Neural crest cell (in vitro differentiated cells): ENCODE measurements at places on chromosomes 13 and 19. TPM values are rescaled to one million over a fixed set of nuclear protein-coding genes. Genes with fewer than 3 reads are reported as not detected.

- H3K4me3 ChIP-seq, result no peak overlapping the region
- H3K27ac ChIP-seq, result no peak overlapping the region
- H3K4me1 ChIP-seq, result peaks cover 8% of the 10 kb centered on the region
- peaks cover 10% of the 10 kb centered on the region for H3K27me3 ChIP-seq
- no peaks in the 10 kb centered on the region for H3K36me3 ChIP-seq
Measured at GRCh38 chr19:44799627-44800346, 9.1 kb upstream of the BCAM start.

The ZNF667 gene
- not detected in 2 replicates for total RNA-seq

DNA sequence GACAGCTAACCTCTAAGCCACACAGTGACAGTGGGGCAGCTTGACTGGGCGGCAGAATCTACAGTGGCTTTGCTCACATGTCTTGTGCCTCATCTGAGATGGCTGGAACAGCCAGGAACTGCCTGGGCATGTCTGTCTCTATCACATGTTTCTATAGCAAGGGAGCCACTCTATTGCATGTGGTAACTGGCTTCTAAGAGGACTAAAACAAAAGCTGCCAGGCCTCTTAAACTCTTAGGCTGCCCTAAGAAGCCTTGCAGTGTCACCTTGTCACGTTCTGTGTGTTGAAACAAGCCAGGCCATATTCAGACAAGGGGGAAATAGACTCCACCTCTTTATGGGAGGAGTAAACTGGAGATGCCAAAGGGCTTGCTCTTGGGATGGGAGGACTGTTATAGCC lies 122.9 kb upstream of the MAB21L1 start:
- H3K27ac ChIP-seq, result no peak overlapping the region
- no peak overlapping the region for H3K4me3 ChIP-seq
- H3K36me3 ChIP-seq, result no peaks in the 10 kb centered on the region
- DNase-seq, result no peak
- H3K4me1 ChIP-seq, result peaks cover 9% of the 10 kb centered on the region

DNA sequence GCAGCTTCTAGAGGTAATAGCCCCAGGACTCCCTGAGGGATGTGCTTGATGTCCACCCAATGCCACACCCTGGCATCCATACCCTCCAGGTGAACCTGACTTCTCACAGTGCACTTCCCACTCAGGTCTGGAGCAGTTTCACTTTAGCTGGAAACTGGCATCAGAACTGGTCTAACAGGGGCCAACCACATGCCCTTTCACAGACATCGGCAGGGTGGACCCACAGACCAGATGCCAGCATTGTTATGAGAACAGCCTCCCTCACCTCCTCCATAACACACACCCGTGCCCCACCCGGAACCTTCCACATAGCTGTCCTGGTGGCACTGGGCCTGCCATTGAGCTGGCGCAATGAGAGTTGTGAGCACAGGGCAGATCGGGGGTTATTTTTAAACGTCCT lies 77.4 kb upstream of the GPR12 start:
- no peak overlapping the region for H3K27ac ChIP-seq
- no peak overlapping the region for H3K4me3 ChIP-seq
- H3K27me3 ChIP-seq, result peaks cover 4% of the 10 kb centered on the region

DNA sequence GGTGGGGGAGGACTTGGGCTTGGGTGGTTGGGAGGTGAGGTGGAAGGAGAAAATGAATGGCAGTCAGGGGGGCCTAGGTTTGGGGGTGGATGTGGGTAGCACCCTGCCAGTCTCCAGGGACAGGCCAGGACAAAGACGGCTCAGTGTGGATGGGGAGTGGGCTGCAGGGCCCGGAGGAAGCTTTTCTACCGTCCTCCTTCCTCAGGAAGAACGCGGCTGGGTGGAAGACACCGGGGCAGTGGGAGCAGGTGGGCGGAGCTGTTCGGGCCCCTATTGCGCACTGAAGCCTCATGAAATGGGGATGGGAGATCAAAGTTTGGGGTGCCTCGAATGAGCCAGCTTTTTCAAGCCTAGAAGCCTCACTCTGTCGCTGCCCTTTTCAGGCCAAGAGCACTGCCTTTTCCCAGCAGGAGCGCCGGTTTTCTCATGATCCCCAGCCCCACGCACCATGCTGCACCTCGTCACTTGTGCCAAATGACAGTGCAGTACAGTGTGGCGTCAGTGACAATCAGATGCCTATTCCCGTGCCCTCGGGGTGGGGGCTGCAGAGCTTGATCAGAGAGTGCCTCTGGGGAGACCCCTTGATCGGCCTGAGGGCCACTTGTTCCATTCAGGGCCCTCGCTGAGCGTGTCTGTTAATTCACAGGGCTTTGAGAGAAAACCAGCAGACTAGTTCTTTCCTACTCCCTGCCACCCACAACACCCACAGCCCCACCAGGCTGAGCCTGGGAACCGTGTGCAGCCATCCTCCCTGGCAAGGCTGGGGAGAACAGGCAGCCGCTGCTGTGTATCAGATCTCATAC lies 1.5 kb downstream of the CALM3 start:
- H3K27ac ChIP-seq, result peak overlapping the region; percentile 81
- no peaks in the 10 kb centered on the region for H3K27me3 ChIP-seq
- H3K4me3 ChIP-seq, result peak overlapping the region; percentile 100
- no peak for DNase-seq

DNA sequence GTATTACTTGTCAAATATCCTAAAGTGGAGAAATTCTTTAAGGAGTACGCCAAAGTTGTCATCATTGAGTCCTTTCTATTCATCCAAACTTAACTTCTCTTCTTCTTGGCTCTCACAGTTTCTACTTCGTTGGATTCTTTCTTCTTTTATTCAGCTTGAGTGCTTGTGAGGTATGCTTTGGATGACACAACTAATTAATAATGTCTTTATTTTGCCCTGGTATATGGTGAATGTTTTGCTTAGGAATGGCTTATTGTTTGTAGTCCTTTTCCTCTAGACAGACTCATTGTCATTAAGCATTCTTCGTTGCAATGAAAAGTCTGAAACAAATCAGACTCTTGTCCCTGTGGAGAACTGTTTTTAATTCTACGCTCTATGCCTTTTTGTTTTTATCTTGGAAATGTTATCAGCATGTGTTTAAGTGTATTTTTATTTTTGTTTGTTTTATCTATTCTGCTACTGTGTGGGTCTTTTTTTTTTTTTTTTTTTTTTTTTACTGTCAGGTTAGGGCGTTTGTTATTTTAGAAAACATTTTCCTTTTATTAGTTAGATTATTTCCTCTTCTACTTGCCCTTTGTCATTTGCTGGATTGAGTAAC lies 471.5 kb downstream of the GPC6 start:
- H3K4me1 ChIP-seq, result peaks cover 6% of the 10 kb centered on the region
- H3K27ac ChIP-seq, result no peak overlapping the region
- no peaks in the 10 kb centered on the region for H3K27me3 ChIP-seq
- peaks cover 3% of the 10 kb centered on the region for H3K36me3 ChIP-seq
- DNase-seq, result no peak

DNA sequence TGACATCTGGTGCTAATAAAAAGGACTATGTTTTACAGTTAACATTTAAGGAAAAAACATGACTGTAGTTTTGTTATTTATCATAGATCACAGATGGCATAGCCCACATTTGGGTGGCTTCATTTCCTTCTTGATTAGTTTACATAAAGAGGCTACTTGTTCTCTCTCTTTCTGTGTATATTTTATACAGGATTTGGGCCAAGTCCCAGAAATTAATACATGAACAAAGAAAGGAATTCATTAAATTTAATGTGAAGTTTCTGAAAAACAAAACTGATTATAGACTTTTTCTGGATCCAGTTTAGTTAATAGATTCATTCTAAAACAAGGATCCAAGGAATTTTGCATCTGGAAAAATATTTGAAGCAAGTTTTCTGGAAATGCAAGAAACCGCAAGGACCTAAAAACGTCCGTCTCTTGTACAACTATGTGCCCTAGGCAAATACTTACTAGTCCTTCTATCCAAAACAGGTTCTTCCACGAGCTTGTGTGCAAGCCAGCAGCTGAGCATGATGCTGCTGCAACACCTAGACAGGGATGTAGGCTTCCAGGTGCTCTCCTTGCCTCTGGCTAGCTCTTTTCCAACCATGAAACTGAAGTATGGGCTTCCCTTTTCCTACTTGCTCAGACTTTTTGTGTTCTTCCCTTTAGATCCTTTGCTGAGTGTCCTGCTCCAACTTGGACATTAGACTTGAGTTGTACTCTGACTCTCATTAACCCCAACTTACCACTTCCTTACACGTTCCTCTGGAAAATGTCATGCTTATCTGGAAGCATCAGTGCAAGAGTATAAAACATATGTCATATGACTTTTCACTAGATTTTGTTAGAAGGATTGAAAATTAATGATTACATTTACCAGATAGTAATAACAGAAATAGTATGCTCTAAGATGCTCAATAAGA lies 161.5 kb upstream of the STARD13 start:
- no peak overlapping the region for H3K4me3 ChIP-seq
- no peaks in the 10 kb centered on the region for H3K36me3 ChIP-seq
- H3K27me3 ChIP-seq, result no peaks in the 10 kb centered on the region
- H3K27ac ChIP-seq, result no peak overlapping the region

The PABPC3 gene
- total RNA-seq, result 0.14 TPM in 2 replicates

GRCh38 chr19:44643605-44644401 lies at the start of gene PVR:
Gene PVR, plus strand, starts transcription at chr19:44643910. Its CDS starts 187 bp downstream, at chr19:44644097.
- H3K4me1 ChIP-seq, result peaks cover 4% of the 10 kb centered on the region
- H3K27me3 ChIP-seq, result peaks cover 14% of the 10 kb centered on the region
- H3K36me3 ChIP-seq, result no peaks in the 10 kb centered on the region
- H3K4me3 ChIP-seq, result peak within 1 kb of the TSS; percentile 93
- peak within 1 kb of the TSS; percentile 90 for H3K27ac ChIP-seq
- DNase-seq, result peak; percentile 57
